Caki2 (cell line): ENCODE measurements at places on chromosomes 12 and 14.

DNA sequence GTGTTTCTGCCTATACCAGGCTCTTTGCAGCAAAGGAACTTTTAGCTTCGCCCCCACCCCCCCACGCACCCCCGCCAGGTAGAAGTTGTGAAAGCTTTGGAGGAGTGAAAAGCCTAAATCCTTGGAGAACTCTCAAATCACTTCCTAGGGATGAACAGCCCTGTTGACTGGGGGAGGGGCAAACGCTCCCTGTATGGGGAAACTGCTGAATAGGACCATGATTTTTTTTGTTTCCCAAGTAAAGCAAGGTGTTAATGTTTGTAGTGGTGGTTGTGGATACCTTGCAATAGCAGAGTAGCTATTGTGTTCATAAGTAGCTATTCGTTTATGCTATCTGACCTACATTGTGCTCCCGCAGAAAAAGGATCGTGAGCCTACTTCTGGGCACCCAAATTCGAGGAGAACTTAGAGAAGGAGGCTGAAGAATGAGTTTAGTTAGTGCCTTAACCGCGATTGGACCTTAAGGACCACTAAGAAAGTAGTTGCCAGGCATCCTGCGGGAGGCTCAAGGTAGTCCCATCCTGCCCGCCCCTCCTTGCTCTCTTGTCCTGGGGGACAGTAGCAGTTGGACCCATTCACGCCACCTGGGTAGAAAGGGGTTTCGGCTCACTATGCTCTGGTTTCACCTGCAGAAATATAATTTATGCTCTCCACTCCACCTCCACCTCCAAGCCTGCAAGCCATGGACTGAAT, 901 bp upstream of the NFKBIA start:
- no peak for DNase-seq

GRCh38 chr12:31749024-31749704, 20.3 kb upstream of the AMN1 start:
- DNase-seq: peak; percentile 98

- DNase-seq: peak; percentile 53
Measured at GRCh38 chr12:52020539-52021336, 14.0 kb downstream of the TAMALIN start.

GRCh38 chr12:121582583-121583333, 1.9 kb upstream of the KDM2B start:
- peak; percentile 19 for DNase-seq

DNA sequence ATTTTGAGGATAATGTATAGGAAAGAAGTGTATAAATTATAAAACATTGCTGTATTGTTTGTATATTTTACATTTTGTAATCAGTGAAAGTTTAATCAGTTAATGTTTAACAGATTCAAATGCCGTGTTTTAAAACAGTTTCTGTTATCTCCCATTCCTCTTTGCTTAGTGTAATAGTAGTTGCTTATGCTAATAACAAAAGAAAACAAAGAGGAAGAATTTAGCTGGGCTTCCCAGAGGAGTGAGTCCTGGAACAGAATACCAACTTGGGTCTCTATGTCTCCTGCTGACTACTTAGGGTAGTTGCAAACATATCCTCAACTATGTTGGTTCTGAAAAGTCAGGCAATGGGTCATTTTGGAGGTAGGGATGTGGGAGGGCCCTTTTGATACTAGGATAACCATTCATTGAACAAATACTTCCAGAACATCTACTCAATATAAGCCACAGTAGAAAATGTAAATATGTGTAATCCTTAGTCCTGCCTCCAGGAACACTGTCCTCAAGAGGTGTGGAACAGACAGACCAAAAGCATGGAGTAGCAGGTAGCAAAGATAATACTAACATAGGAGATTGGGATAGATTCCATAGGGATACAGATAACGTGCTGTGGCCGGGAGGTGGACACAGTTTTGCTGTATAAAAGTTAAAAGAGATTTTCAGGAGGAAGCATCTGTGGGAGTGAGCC, 36.1 kb upstream of the EVL start:
- peak; percentile 16 for DNase-seq

- DNase-seq: peak; percentile 30
Measured at GRCh38 chr12:13425766-13426165, 229.2 kb downstream of the EMP1 start.

DNA sequence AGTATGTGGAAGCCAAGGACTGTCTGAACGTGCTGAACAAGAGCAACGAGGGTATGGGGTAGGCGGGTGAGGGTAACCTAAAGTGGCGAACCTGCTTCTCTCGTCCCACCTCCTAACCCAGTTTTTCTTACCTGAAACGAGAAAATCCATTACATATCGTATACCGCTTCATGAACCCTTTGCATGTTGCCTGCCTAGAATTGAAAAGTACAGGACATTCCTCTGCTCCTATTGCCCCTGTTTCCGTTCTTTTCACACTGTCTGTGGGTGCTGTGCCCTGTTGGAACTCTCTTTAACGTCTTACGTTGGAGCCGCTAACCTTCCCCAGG, 513 bp downstream of the PFDN5 start:
- no peak for DNase-seq

DNA sequence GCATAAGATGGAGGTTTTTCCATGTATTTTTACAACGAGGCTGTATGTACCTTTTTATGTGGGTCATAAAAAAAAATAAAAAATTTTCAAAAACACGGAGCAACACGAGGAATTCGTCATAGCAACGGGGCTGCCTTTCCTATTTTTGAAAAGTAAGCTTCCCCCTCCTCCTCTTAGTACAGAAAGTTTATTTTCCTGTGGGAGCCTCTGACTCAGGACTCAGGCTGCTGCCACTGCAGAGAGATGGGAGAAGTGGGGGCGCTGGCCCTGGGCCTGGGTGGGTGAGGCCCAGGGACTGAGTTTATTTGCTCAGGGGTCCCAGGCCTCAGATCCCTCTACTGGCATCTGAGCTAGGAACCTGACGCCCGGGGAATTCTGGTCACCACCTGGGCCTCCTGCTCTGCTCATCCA, 10.2 kb upstream of the CMKLR1 start:
- DNase-seq: no peak
